BE2C (cell line): ENCODE measurements at places on chromosomes 5 and 9.
A peak's percentile ranks its signal among the peaks of the same experiment; 100 is the strongest.

DNA sequence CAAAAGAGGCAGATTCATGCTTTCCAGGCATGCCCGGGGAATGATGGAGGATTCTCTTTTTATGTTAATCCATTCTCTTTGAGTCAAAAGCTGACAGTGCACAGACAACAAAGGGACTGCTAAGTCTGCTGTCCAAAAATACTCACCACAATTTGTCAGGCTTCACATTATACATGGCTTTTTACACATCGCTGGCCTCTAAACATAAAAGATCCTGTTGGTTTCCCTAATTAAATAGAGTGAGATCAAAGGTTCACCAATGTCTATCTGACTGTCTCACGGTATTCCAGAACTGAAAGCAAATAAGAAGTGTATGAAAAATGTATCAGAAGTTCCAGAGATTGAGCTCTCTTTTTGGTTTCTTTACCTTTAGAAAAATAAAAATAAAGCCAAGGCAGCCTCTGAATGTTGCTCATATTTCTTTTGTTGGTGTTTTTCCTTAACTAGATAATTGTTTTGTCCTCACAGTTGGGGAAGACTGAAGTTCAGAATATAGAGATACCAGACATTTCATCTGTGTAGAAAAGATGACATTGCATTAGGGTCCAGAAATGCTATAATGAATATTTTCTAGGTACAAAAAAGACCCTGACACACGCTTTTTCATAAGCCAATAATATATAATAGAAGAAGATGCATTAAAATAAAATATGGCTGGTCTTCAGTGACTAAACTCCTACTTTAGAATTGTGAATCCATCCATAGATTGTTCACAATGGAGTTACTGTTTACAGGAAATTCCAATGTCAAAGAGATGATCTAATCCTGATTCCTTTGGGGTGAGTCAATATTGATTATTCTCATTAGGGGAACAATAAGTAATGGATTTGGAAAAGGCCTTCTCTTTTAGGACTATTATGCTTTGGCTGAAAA, 688.2 kb upstream of the CDH6 start:
- DNase-seq: no peak

DNA sequence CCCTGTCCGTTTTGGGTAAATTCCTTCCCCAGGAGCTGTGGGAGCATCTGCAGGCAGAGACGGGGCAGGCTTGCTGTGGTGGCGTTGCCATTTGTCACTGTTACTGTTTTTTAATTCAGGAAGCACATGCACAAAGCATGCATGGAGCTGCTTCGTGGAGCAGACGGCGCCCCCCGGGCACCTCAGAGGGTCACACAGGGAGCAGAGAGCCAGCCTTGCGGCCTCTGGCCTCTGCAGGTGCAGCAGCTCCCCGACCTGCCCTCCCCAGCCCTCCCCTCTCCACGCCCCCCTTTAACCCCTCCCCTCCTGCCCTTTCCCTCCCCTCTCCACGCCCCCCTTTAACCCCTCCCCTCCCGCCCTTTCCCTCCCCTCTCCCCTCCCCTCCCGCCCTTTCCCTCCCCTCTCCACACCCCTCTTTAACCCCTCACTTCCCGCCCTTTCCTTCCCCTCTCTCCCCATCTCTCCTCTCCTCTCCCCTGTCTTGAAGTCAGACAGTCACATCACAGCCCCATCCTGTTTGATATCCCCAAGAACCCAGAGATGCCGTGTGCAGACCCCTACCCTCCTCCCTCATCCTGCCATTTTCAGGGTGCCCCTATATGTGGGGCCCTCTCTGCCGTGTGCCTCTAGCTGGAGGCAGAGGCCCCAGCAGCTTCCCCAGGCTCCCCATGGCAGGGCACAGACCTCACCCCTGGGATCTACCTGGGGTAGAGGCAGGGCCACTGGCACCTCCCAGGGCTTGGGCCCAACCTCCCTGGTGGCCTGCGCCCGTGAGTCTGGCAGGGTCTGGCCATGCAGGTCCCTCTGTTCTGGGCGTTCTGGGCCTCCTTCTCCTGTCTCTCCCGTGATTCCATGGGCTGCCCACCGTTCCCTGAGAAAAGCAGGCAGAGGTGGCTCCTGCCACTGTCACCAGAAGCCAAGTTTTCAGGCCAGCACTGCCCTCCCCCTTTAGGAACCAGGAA, 29.6 kb upstream of the UBAC1 start:
- peak; percentile 80 for DNase-seq

DNA sequence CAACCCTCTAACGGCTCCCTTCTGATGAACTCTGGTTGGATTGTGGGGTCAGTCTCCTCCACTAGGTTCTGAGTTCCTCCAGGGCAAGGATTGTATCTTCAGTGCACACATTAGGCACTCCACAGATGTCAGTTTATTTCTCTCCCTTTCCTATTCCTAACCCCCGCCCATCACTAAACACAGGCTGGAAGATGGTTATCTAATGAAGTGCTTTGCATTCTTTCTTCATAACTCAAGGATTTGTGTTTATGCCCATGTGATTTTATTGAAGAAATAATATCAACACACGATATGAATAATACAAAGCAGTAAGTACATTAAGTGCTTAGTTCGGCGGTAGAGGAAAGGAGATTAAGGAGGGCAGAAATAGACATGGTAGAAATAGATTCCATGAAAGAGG, 4.4 kb upstream of the CREBRF start:
- DNase-seq: no peak

- no peak for DNase-seq
Observed at GRCh38 chr9:92242260-92243136, 51.0 kb downstream of the IARS1 start.

DNA sequence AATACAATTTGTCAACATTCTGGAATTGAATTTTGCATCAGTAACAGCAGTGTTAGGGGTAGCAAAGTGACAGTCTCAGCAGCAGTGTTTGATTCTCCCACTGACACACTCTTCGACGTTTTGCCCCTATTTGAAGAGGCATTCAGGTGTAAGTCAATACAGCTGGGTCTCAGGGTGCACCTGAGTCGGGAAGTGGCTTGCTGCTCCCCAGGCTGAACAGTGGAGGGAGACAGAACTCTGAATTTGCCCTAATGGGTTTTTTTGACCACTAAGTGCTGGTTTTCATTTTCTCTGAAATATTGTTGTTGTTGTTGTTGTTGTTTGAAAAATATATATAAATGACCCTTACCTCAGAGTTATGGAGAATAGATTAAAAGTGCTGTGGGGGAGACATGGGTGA, 223.2 kb downstream of the TLR4 start:
- no peak for DNase-seq

DNA sequence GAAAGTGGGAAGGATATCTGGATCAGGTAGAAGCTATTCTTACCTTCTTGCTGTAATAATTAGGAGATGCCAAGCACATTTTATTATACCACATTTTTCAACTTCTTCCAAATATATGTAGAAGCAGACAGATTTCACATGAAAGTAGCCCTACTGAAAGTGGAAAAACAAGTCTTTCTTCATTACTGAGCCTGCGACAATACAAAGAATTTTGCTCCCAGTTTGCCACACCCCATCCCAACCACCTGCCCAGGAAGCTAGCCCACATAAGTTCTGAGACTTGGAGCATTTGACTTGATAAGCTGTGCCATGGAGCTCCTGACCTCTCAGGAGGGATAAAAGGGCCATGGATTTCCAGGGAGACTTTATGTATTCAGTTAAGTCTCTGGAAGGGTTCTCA, 249.1 kb upstream of the ADCY2 start:
- no peak for DNase-seq

GRCh38 chr9:1882711-1883403, 132.3 kb upstream of the SMARCA2 start:
- DNase-seq: no peak

DNA sequence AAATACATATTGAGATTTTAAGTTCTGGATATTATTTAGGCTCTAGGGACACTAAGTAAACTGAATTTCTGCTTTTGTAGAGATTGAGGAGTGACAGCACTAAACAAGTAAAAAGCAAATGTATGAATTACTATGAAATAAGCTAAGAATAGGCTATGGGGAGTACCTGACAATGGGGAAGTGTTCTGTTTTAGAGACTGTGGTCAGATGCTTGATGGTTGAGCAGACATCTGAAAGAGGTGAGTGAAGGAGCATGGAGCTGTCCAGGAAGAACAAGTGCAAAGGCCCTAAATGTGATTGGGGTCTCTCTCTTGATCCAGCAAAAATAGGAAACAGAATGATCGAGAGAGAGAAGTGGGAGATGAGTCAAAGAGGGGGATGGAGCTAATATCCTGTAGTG, 111.7 kb downstream of the JAKMIP2 start:
- no peak for DNase-seq

DNA sequence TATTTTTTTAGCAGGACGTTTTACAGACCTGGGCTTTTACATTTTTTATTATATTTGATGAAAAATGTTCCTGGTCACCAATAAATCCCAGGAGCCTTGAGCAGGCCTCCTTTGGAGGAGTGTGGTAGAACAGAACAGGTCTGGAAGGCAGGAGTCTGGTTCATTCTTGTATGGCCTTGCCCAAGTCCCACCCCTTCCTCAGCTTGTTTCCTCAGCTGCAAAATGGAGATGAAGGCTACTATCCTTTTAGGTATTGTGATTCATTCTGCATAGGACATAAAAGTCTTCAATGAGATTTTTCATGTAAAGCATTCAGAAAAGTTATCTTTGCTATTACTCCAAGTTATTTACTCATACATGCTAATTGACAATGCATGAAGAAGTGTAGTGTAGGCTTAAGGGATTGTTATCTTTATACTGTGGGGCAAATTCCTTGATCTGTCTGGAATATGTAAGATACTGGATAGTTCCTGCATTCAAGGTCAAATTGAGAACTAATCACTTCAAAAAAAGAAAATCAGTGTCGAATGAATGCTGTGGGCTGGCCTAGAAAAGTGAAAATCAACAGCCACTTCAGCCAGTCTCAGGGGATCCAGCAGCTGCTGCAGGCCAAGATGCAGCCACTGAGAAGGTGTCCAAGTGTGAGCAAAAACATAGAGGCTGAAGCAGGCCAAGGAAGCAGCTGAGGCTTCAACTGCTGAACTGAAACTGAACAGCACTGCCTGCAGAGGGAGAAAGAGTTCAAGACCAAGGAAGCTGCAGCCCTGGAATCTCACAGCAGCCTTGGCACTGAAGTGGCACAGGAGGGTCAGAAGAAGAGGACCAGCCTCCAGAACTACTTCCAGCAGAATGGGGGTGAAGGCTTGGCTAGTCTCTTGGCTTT, 15.5 kb upstream of the SLC36A3 start:
- DNase-seq: no peak

DNA sequence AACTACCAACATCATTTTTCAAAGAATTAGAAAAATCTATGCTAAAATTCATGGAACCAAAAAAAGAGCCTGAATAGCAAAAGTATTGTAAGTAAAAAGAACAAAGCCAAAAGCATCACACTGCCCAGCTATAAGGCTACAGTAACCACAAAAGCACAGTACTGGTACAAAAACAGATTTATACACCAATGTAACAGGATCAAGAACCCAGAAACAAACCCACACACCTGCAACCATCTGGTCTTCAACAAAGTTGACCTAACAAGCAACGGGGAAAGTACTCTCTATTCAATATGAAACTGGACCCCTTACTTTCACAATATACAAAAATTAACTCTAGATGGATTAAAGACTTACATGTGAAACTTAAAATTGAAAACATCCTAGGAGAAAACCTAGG, 94.2 kb upstream of the TARS1 start:
- DNase-seq: no peak

DNA sequence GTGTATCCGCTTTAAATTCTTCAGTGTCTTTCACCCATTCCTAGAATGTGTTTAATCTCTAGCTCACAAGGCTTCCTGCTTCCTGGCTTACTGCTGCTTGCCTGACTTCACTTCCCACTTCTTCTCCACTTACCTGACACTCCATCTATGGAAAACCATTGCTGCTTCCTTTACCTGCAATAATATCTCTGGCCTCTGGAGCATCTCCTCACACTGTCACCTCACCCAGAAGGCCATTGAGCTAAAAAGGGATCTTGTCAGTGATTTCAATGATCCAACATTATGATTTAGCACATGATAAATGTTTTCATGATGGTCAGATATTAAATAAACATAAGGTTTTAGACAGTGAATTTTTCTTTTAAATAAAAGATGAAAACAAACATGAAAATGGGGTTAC, 281.1 kb downstream of the MRPS30 start:
- DNase-seq: no peak

DNA sequence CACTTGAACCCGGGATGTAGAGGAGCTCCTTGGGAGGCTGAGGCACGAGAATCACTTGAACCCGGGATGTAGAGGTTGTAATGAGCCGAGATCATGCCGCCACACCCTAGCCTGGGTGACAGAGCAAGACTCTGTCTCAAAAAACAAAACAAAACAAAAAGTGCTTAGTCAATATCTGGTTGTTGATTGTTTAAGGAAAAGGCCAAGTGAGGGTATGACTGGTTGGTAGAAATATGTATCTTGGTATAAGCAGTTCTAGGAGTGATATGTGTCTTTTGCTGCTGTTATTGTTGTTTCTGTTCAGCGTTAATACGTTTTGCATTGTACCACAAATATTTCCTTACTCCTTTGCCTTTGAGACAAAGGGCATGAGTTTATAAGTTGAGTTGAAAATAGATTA, 210.7 kb upstream of the DMRT1 start:
- no peak for DNase-seq

- no peak for DNase-seq
Observed at GRCh38 chr9:81724242-81724889, 35.0 kb upstream of the TLE1 start.

DNA sequence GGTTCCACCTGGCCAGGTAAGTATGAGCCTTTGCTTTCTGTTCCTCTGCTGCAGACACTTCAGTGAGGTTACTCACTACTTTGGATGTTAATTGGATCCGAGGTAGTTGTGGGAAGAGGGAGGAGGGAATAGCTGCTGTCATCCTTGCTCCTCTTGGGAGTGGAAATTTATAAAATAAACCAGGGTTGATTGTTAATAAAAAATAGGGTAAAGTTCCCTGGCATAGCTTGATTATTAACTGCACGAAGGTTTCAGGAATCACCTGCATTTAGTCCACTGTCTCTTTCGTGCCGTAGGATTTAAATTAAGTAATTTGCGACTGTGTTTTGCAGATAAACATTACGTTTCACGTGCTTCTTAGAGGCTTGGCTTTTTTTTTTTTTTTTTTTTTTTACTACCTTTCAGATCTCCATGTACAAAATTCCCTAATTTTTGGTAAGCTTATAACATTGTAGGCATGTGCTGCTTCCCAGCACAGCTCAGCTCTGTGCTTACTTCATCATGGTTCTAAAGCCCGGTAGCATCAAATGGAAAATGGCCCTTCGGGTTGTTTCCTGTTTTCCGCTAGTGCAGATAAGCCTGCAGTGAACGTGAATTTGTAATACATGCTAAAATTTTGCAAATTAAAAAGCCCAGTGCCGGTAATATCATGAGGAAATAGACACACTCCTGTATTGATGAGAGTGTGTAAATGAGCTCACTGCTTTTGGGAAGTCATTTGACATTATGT, 26.9 kb upstream of the LTC4S start:
- DNase-seq: no peak

DNA sequence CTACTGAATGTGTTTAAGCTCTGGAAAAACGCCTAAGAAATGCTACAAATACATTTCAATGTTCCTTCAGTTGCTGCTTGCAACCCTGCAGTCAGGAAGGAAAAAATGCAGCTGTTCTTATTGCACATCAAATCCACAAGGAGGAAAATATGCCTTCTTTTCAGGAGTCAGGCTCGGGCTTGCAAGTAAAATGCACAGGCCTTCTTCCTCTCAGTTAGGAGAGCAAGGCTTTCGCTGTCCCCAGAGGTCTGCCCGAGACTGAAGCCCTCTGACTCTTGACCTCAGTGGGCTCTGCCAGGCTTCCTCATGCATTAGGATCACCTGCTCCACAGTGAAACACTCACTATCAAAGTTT, 899 bp upstream of the SHC3 start:
- peak; percentile 26 for DNase-seq
